ENCODE measurements at places on chromosomes 1 and 21. TPM values are rescaled to one million over a fixed set of nuclear protein-coding genes. Genes with fewer than 3 reads are reported as not detected.

GRCh38 chr1:11362547-11363021, 89.6 kb downstream of the UBIAD1 start:
- no peaks in the 10 kb centered on the region for H3K27me3 ChIP-seq
- no peaks in the 10 kb centered on the region for H3K36me3 ChIP-seq
- no peak overlapping the region for H3K27ac ChIP-seq
- H3K4me3 ChIP-seq, result no peak overlapping the region
- DNase-seq, result no peak
- no peaks in the 10 kb centered on the region for H3K4me1 ChIP-seq

GRCh38 chr1:92623187-92623778, 136.6 kb upstream of the GFI1 start:
- no peak overlapping the region for H3K4me3 ChIP-seq
- H3K27me3 ChIP-seq, result no peaks in the 10 kb centered on the region
- H3K4me1 ChIP-seq, result no peaks in the 10 kb centered on the region
- DNase-seq, result no peak

GRCh38 chr1:95832370-95832769, 598.4 kb downstream of the RWDD3 start:
- no peak for DNase-seq
- no peak overlapping the region for H3K4me3 ChIP-seq
- no peaks in the 10 kb centered on the region for H3K36me3 ChIP-seq
- no peaks in the 10 kb centered on the region for H3K27me3 ChIP-seq
- H3K4me1 ChIP-seq, result no peaks in the 10 kb centered on the region

- DNase-seq, result no peak
- no peaks in the 10 kb centered on the region for H3K4me1 ChIP-seq
- no peak overlapping the region for H3K27ac ChIP-seq
Measured at GRCh38 chr21:17427831-17428483, 84.9 kb upstream of the CXADR start.

DNA sequence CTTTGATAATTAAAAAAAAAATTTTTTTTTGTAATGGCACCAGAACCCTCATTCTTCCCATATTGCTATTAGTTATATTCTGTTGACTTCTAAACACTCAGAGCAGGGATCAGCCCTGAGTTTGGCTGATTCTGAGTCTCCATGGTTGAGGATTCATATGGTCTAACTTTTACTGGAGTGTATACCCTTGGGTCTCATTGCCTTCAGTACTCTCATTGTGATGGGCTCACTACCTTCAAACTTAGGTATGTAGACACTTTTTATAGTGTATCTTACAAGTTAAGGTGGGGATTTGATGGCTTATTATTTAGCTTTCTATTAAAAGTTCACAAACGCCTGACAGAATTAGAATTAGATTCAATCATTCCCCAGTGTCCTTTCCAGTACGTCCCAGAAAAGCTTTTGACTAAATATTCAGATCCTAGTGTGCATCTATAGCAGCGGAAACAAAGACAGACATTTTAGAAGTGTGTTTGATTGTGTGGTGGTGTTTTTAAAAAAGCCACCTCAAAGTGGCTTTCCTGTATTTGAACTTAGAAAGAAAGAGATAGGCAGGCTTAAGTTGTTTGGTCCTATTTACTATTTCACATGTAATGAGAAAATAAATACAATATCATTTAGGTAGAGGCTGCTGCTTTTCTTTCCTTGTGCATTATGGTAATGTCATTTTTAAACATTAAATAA, 1.4 kb downstream of the MACF1 start:
- DNase-seq, result no peak
- no peaks in the 10 kb centered on the region for H3K36me3 ChIP-seq
- peak overlapping the region; percentile 42 for H3K4me3 ChIP-seq
- H3K4me1 ChIP-seq, result no peaks in the 10 kb centered on the region
- peak overlapping the region; percentile 94 for H3K27ac ChIP-seq

- H3K27me3 ChIP-seq, result no peaks in the 10 kb centered on the region
- no peak for DNase-seq
- H3K27ac ChIP-seq, result no peak overlapping the region
Measured at GRCh38 chr1:212158912-212159796, 123.6 kb downstream of the DTL start.

Gene ELOVL1
- total RNA-seq, result 62.8 TPM

Data from uterus (tissue), 4 donors.